ENCODE measurements at places on chromosomes 4 and X. TPM values are rescaled to one million over a fixed set of nuclear protein-coding genes. Genes with fewer than 3 reads are reported as not detected.

The JCHAIN gene
- not detected for total RNA-seq

The SSX4B gene
- total RNA-seq, result 0.11 TPM

The TKTL2 gene
- total RNA-seq, result not detected

The CWH43 gene
- total RNA-seq, result not detected

The MGARP gene
- 1.6 TPM for total RNA-seq

The DGAT2L6 gene
- total RNA-seq, result not detected

The BLTP1 gene
- 35.6 TPM for total RNA-seq

The CLDN34 gene
- not detected for total RNA-seq

The BTC gene
- not detected for total RNA-seq

The CXorf49 gene
- total RNA-seq, result not detected

The GRID2 gene
- not detected for total RNA-seq

The XAGE1A gene
- not detected for total RNA-seq

The CHRDL1 gene
- total RNA-seq, result 0.89 TPM

The GNRHR gene
- total RNA-seq, result not detected

The PABPC1L2B gene
- not detected for total RNA-seq

The TXK gene
- total RNA-seq, result 1.9 TPM

The XK gene
- 2.8 TPM for total RNA-seq

The CTAG1B gene
- total RNA-seq, result not detected

The PAGE4 gene
- total RNA-seq, result not detected

The HEPH gene
- 5.8 TPM for total RNA-seq

The TXLNG gene
- total RNA-seq, result 6.2 TPM

The LINC00632 gene
- not detected for total RNA-seq

The SPATA18 gene
- total RNA-seq, result 0.11 TPM

The RASL11B gene
- total RNA-seq, result 1.7 TPM

The FANCB gene
- 15.0 TPM for total RNA-seq

The HDAC8 gene
- total RNA-seq, result 33.3 TPM

The MFAP3L gene
- not detected for total RNA-seq

The MTNR1A gene
- 0.13 TPM for total RNA-seq

The TEX13D gene
- not detected for total RNA-seq

Data from SJSA1 (cell line).